ENCODE measurements at places on chromosomes 3 and 15.

DNA sequence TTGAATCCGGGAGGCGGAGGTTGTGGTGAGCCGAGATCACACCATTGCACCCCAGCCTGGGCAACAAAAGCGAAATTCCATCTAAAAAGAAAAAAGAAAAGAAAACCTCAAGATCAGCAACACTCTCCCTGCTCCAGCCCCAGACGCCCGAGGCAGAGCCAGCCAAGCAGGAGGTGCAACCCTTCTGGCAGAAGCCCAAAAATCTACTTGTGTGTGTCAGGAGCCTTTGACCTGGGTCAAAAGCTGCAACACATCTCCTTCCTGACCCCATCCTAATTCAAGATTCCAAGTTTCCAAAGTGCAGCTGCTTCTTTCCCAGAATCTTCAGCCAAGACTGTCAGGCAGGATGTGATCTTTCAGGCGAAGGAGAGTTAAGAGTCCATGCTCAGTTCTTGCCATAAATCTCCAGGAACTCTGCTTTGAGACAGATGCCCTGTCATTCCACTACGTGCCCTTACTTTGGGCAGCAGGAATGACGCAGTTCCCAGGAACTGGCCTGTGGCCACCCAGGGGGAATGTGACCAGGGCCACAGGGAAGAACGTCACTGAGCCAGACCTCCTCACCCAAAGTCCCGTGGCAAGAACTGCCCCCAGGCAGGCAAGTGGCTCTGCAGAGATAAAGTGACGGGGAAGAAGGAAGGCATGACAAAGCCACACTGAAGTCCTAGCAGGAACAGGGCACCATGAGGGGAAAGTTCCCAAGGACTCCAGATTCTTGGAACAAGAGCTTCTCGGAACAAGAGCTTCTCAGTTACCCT is 39.4 kb downstream of the SH3BP5 start:
- DNase-seq, result no peak

DNA sequence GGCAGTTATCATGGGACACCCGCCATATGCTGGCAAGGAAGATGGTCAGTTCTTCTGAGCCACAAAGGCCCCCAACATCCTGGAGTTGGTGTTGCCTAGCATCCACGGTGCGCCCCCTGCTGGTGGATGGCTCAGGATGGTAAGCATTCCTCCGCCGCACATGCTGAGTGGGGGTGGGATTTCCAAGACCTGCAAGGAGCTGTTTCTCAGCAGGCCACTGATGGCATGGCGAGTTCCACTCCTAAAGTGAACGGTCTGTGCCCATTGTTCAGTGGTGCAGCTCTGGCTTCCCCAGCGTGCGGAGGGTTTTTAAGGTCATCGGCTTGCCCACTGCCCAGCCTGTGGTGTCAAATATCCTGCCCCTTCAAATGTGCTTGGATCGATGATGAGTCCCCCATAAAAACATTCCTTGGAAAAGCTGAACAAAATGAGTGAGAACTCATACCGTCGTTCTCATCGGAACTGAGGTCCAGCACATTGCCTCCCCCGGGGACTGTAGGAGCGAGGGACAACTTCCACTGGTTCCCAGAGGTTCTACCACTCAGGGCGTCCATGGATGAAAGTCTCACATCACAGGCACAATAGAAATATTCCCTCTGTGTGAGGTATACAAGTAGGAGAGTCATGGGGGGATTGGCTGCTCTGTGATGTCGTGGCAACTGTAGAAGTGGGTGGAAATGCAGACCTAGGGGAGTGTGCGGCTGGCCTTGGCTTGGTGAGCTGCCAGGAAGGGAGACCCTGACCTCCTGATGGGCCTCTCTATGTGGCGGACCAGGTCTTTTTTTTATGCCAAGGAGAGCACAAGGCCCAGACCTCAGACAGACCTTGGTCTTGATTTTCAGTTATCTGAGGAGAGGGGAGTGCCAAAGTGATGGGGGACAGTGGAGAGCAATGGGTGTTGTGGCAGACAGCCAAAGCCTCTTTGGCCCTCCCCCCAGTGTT is 102.0 kb downstream of the SNRPN start:
- no peak for DNase-seq

GRCh38 chr15:26682598-26683164 is 90.2 kb downstream of the GABRB3 start:
- no peak for DNase-seq

DNA sequence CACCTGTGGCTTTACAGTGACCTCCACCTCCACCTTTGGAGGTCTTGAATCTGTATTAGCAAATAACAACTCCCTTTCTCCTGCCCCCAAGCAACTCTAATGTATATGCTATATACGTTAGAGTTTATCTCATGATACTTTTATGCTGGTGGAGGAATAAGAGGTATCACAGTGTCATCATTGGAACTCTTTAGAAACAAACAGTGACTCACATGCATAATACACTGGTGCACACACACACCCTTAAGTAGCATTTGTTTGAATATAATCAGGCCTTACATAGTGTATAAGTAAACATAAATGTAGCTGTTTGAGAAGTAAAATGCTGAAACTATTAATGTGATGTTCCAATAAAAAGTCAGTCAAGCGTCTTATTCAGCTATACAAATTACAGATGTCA is 280.2 kb upstream of the C2CD4B start:
- DNase-seq, result no peak

DNA sequence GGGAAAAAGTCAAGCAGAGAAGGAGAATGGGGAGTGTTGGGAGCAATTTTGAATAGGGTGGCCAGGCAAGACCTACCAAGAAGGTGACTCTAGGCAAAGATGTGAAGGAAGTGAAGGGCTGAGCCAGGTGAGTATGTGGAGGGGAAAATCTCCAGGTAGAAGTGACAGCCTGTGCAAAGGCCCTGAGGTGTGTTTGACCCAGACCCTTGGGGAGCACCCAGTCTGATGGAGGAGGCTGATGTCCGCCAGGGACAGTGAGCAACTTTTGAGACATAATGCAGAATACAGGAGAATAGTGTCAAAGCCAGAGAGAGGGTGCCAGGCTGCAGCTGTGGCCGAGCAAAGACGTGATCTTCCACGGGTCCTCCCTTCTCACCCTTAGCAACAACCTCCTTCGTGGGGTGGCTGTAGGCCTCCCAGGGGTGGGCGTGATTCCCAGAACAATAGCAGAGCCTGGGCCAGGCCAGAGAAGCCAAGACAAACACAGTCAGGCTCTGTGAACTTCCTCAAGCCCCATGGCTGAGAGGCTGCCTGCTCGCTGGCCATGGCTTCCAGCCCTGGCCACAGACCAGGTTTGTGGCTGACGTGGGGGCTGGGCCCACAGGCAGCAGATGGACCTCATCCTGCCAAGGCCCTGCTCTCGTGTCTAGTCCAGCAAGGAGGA is 58.1 kb downstream of the SLC6A6 start:
- no peak for DNase-seq

DNA sequence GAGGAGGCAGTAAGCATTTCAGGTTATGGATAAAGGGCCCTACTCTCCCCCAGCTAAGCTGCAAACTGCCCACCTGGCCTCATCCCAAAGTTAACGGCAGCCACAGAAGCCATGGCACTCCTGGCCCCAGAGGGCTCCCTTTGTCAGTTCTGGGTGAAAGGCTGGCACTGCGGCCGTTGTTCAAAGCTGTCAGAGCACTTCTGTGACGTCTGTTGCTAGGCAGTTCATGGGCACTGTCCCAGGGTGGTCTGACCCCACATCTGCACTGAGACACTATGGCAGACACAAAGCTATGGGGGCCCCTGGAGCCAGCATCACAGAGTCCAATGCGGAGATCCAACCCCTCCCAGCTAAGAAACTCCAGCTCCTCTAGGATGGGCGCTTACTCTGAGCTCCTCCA is 30.0 kb downstream of the TLE3 start:
- DNase-seq, result no peak

DNA sequence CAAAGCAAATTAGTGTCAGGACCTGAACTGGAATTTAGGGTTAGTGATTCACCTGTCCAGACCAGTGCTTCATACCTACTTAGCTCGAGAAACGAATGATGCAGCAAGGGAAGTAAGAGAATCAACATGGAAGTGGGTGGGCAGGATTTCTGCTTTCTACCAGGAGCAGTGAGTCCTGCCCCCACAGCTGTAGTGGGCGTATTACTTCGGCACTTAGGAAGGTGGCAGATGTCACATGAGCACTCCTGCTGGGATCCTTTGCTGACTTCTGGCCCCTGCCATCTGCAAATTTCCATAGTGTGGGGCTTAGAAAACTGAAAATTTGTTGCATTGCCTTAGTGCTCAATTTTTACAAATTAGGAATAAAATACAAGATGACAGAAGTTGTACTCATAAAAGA is 31.2 kb downstream of the RYR3 start:
- DNase-seq, result no peak

Data from neural crest cell (in vitro differentiated cells).